ENCODE measurements at places on chromosomes 5 and 9.

DNA sequence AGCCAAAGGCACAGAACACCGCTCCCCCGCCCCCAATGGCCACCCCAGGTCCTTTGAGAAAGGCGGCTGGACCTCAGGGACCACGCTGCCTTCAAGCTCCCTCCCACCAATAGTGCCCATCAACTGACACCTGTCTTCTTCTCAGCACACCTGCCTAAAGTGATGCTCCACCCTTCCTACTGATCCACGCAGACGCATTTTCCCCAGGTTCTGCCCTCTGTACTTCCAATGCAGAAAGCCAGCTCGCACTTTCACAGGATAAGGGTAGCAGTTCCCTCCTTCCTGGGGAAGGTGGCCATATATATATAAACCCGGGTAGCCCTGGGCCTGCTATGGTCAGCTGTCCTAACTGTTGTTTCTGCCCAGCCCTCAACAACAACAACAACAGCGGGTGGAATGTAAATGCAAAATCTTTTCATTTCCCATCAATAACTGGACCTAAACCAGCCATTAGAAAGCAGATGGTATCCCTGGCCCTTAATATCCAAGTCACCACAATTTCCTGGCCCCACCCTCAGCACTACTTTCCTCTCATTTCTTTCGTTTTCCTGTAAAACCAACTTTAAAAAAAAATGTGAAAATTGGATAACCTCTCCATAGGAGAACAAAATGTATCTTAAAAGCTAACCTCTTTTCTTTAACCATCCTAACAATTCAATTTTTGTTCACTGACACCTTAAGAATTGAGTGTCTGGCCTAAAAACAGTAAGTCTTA lies 1.7 kb downstream of the GOLM1 start:
- no peak for DNase-seq

- peak; percentile 37 for DNase-seq
Measured at GRCh38 chr9:72952914-72953313, at the start of gene ALDH1A1. Gene ALDH1A1, minus strand, starts transcription at chr9:72953053. Its CDS starts 53 bp downstream, at chr9:72953000.

GRCh38 chr9:138062196-138062595 lies 184.6 kb downstream of the CACNA1B start:
- DNase-seq = no peak

- no peak for DNase-seq
Measured at GRCh38 chr9:37508834-37509206, 23.1 kb downstream of the POLR1E start.

DNA sequence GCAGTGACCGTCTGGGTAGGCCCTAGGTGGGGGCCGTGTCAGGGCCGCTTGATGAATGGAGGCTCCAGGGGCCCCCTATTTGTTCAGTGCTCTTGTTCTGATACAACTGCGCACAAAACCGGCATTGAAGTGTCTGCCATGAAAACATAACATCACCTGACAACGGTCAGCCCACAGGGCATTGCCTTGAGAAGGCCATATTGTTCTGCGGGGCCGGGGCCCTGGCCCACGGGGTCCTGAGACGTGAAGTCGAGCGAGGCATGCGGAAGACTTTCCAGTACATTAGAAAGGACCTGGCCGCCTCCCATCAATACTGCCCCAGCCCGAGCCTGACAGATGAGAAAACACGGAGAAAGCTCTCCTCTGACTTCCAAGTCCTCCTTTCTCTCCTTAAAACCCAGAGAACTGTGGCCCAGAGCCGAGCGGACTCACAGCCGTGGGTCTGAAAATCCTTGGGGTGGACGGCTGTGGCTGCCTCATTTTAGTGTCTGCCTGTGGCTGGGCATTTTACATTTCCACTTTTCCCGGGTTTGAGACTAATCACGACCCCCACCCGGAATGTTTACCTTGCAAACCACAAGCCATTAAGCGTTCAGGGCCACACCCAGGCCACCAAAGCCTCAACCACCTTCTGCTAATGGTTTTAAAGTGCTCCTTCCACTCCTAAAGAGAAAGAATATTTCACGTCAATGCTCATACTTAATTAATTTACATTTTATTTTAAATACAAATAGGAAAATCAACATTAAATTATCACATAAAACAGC lies 391.0 kb upstream of the IRX2 start:
- DNase-seq = no peak

- DNase-seq = peak; percentile 40
Measured at GRCh38 chr9:77892171-77892570, 139.4 kb downstream of the GNAQ start.

DNA sequence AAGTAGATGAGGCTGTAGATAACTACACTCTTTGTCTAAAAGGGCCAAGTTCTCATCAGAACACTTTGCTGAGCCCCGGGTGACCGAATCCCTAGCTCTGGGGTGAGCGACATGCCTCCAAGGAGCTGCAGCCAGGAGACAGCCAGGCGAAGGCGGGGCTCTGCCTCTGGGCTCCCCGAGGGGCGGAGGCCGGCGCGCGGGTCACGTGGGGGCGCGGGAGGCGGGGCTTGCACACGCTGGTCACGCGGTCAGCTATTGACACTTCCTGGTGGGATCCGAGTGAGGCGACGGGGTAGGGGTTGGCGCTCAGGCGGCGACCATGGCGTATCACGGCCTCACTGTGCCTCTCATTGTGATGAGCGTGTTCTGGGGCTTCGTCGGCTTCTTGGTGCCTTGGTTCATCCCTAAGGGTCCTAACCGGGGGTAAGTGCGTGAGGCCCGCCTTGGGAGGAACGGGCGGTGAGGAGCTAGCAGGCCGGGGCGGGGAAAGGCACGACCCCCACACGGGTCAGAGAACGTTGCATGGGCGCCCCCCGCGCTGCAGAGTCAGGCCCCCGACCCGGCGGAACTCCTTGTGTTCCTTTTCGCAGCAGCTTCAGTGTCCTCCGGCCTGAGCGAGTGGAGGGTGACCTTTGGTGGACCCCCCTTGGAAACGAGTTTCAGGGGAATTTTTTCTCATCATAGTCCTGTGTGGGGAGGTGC lies at the start of gene ATP6V0E1:
ATP6V0E1 (plus strand) TSS at position 230 of the 702 bp plus-strand sequence; CDS start at position 320, 90 bp downstream.
- peak; percentile 95 for DNase-seq

- DNase-seq = no peak
Measured at GRCh38 chr5:132759114-132760048, 12.2 kb downstream of the CCNI2 start.
